Activated CD4-positive, alpha-beta T cell treated with anti-CD3 and anti-CD28 coated beads, Interleukin-2, amount 10 ng/mL, durations not matched to agents 7 days and 5 days (primary cell): ENCODE measurements at places on chromosomes 7 and 10. TPM values are rescaled to one million over a fixed set of nuclear protein-coding genes. Genes with fewer than 3 reads are reported as not detected.

- no peak overlapping the region for H3K27ac ChIP-seq
- no peaks in the 10 kb centered on the region for H3K27me3 ChIP-seq
- H3K4me3 ChIP-seq, result no peak overlapping the region
- no peaks in the 10 kb centered on the region for H3K4me1 ChIP-seq
- no peak for DNase-seq
- H3K36me3 ChIP-seq, result no peaks in the 10 kb centered on the region
Observed at GRCh38 chr7:42693722-42694121, 218.1 kb downstream of the C7orf25 start.

- H3K4me3 ChIP-seq, result no peak overlapping the region
- no peak for DNase-seq
- no peaks in the 10 kb centered on the region for H3K4me1 ChIP-seq
- H3K27me3 ChIP-seq, result peaks cover 2% of the 10 kb centered on the region
- H3K27ac ChIP-seq, result no peak overlapping the region
- no peaks in the 10 kb centered on the region for H3K36me3 ChIP-seq
Observed at GRCh38 chr7:112009081-112009480, 197.1 kb downstream of the DOCK4 start.

DNA sequence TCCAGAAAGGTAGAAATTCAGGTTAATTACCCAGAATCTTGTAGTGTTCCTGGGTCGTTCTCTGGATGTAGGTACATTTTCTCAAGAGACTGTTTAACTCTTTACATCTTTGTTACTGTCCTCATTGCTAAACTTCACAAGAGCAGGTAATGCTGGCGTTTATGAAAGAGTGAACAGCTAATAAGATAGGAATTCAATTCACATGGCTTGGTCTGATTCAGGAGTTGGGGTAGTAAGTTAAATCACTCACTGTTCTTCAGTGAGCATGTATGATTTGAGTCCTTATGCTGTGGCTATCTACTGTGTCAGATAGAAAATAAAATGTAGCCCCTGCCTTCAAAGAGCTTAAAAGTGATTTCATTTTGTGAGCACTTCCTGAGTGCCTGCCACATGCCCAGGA lies 480.0 kb downstream of the LRMDA start:
- H3K4me1 ChIP-seq, result no peaks in the 10 kb centered on the region
- H3K4me3 ChIP-seq, result no peak overlapping the region
- H3K27ac ChIP-seq, result no peak overlapping the region
- no peaks in the 10 kb centered on the region for H3K27me3 ChIP-seq
- no peak for DNase-seq

- H3K27ac ChIP-seq, result no peak overlapping the region
- H3K4me1 ChIP-seq, result peaks cover 3% of the 10 kb centered on the region
- no peak overlapping the region for H3K4me3 ChIP-seq
- no peak for DNase-seq
- H3K36me3 ChIP-seq, result peaks cover 70% of the 10 kb centered on the region
- no peaks in the 10 kb centered on the region for H3K27me3 ChIP-seq
Observed at GRCh38 chr7:158759749-158760444, 55.3 kb upstream of the NCAPG2 start.

- H3K27ac ChIP-seq, result no peak overlapping the region
- DNase-seq, result no peak
- no peaks in the 10 kb centered on the region for H3K4me1 ChIP-seq
- H3K27me3 ChIP-seq, result no peaks in the 10 kb centered on the region
- peaks cover 30% of the 10 kb centered on the region for H3K36me3 ChIP-seq
Observed at GRCh38 chr7:35875292-35875691, 74.4 kb downstream of the SEPTIN7 start.

PSD gene
- total RNA-seq, result 1.6 TPM

ETV1 gene
- total RNA-seq, result 0.33 TPM
